ENCODE measurements at places on chromosomes 13 and 19.

DNA sequence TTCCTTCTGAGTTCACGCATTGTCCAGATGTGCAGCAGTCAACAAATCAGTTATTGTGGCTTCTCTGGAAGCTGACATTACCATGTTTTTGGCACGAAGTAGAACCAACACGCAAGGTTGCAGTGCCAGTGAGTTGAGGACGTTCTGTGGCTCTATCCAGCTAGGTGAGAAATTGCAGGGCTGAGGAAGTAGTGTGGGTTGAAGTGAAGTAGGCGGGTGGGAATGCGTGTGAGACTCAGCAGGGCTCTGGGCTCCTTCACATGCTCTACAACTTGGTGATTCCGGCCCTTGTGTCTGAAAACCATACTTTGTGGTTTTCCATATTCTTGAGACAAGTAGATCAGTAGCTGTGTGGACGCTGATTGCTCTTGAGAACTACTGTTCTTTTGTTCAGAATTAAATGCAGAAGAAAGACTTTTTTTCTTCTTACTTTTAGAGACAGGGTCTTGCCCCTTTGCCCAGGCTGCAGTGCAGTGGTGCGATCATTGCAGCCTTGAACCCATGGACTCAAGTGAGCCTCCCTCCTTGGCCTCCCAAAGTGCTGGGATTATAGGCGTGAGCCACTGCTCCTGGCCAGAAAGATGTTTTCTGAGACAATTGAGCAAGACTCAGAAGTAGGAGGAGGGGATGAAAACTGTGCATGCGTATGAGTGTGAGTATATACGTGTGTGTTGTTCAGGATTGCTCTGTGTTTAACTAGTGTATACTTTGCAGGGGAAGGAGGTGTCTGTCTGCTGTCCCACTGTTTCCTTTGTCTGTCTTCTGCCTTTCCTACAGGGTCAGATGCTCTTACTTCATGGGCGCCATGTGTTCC, 46.2 kb downstream of the GATAD2A start:
- no peak for DNase-seq

- no peak for DNase-seq
Observed at GRCh38 chr13:112851107-112852038, 117.6 kb upstream of the MCF2L start.

- no peak for DNase-seq
Observed at GRCh38 chr19:45778010-45778661, 4.2 kb downstream of the DMPK start.

DNA sequence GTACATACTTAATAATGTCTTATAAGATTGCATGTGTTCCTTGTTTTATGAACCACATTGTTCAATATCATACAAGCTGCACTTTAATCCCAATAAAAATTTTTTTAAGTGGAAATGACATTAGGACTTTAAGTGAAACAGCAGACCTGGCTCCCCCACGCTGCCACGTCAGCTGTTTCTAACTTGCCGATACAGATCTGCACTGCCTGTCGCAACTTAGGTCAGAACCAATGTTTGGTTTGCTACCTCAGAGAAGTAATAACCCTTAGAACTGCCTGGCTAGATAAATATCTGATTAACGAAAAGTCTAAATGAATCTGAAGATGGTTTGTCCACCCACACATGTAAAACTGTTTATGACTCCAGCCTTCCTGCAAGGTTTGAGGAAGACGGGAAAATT, 327.5 kb upstream of the DACH1 start:
- DNase-seq, result no peak

DNA sequence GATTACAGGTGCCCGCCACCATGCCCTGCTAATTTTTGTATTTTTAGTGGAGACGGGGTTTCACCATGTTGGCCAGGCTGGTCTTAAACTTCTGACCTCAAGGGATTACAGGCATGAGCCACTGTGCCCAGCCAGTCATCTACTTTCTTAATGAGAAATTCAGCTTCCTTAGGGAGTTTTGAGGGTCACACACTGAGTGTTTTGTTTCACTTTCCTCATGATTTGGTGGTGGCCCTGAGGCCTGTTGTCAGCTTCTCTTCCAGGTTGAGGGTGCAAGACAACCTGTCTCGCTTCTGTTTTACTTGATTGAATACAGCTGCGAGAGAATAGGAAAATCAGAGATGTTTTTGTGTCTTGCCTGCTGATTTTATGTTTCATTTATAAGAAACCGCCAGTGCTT, 9.9 kb downstream of the FRY start:
- no peak for DNase-seq

DNA sequence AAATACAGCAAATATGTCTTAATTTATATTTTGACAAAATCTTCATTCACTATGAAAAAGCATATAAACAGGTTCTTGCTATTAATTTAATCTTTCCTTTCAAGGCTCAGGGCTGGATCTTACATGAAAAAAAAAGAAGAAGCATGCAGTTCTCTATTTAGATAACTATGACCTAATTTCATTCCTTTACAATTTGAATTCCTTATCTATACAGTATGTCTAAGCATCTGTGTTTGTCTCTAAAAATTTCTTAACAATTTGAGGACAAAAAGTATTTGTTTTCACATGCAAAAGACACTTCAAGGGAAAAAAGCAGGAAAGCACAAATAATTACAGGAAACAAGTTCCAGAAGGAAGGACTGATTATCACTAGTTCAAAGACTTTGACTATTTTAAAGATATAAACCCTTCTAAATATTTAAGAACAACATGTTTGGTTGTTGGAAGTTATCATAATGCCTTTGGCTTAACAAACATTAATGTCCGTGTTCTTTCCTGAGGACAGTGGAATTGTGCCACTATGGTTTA, 157.5 kb downstream of the TBC1D4 start:
- DNase-seq, result no peak

DNA sequence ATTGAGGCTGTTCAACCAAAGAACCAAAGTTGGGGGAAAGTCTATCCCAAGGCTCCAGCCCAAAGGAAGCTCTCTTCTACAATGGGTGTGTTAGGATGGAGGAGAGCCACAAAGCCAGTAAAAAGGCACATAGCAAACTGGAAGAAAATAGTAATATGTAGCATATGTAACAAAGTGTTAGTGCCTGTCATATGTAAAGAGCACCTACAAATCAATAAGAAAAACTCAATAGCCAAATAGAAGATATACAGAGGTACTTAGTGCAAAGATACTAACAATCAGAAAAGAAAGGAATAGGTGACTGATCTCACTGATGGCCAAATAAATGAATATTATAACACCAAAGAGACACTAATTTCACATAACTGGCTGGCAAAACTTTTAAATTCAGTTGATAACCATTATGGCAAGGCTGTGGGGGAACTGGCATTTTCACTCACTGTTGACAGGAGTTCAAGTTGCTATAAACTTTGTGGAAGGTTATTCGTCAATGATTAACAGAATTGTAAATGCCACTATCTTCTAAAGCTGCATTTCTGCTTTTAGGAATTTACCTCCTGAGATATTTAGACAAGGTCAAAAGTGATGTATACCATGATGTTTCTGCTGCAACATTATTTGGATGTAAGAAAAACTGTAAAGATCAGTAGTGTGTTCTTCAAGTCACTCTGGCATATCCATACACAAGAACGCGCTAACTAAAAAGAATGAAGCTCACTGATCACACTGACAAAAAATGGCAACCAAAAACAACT, 110.8 kb downstream of the GNG7 start:
- DNase-seq, result no peak

DNA sequence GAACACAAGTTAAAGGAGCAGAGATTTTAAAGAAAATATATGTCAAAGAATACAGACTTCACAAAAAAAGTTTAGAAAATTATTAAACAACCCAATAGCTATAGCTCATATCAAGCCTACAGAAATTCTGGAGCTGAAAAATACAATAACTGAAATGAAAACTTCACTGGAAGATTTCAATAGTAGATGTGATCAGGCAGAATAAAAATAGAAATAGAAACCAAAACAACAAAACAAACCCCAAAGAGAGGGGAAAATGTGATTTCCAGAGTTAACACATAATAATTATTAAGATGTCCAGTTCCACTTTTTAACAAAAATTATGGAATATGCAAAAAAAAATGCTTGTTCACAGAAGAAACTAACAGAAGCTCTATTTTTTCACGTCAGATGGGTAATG, 23.6 kb downstream of the LRRC63 start:
- DNase-seq, result no peak

GRCh38 chr13:86714495-86714894, 915.3 kb upstream of the SLITRK6 start:
- DNase-seq, result no peak

GRCh38 chr19:38405276-38405675, 2.4 kb downstream of the FAM98C start:
- no peak for DNase-seq

- no peak for DNase-seq
Observed at GRCh38 chr13:89380101-89380500, 1708.9 kb downstream of the SLITRK5 start.

DNA sequence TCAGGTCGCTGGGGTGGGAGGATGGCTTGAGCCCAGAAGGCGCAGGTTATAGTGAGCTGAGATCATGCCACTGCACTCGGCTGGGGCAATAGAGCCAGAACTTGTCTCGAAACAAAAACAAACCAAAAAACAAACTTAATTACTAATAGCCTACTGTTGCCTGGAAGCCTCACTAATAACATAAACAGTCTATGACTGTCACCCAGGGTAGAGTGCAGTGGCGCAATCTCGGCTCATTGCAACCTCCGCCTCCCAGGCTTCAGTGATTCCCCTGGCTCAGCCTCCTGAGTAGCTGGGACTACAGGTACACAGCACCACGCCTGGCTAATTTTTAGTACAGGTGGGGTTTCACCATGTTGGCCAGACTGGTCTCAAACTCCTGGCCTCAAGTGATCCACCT, 18.0 kb downstream of the CATSPERD start:
- no peak for DNase-seq

DNA sequence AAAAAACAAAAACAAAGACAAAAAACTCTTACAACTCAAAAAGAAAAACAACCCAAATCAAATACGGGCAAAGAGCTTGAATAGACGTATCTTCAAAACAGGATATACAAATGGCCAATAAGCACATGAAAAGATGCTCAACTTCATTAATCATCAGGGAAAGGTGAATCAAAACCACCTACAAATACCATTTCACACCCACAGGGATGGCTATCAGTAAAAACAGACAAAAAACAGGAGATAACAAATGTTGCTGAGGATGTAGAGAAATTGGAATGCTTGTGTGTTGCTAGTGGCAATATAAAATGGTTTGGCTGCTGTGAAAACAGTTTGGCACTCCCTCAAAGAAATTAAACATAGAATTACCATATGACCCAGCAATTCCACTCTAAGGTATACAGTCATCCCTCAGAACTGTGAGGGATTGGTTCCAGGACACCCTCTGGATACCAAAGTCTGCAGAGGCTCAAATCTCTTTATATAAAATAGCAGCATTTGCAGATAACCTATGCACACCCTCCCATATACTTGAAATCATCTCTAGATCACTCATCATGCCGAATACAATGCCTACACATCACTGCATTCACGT, 29.7 kb downstream of the MLLT1 start:
- no peak for DNase-seq

GRCh38 chr19:3479177-3479833, 1.0 kb downstream of the SMIM24 start:
- no peak for DNase-seq

GRCh38 chr19:12965017-12965811, 4.2 kb upstream of the DAND5 start:
- peak; percentile 49 for DNase-seq

DNA sequence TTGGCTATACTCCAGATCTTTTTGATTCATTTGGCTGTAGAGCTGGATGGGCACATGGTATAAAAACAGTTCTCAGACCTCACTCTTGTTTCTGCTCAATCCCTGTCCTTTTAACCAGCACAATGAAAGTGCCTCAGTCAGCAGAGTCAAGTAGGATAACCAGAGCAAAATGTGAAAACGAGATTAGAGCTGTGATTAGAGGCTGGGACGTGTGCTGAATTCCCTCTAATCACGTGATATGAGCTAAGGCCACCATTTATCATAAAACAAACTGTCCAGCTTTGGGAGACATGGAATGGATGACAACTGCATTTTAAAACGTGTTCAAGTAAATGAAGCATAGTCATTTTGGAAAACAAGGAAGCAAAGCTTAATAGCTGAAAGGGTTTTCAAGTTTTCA, 54.1 kb downstream of the GJA3 start:
- DNase-seq, result no peak

GRCh38 chr19:16836115-16837034, 7.2 kb downstream of the SIN3B start:
- DNase-seq, result no peak

DNA sequence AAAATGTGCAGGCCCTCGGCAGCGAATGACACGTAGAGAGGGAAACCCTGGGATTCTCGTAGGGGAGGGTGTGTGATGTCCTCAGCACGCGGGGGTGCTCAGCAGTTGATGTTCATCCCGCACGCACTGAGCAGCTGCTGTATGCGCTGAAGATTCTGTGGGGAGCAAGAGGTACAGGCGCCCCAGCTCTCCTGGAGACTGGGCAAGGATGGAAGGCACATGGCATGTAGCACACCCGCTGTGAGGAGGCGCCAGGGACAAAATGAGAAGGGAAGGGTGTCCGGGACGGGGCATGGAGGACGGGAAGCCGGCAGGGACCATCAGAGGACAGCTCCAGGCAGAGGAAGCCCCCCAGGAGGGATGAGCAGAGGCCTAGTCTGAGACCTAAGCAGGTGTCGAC, 15.4 kb downstream of the ATP11A start:
- DNase-seq, result no peak

- no peak for DNase-seq
Observed at GRCh38 chr13:46995874-46996273, 99.0 kb upstream of the HTR2A start.

DNA sequence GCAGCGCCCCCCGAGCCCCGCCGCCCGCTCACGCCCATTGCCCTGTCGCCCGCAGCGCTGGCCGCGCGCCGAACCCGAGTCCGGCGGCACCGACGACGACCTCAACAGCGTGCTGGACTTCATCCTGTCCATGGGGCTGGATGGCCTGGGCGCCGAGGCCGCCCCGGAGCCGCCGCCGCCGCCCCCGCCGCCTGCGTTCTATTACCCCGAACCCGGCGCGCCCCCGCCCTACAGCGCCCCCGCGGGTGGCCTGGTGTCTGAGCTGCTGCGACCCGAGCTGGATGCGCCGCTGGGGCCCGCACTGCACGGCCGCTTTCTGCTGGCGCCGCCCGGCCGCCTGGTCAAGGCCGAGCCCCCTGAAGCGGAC, 518 bp downstream of the KLF2 start:
- DNase-seq, result no peak

DNA sequence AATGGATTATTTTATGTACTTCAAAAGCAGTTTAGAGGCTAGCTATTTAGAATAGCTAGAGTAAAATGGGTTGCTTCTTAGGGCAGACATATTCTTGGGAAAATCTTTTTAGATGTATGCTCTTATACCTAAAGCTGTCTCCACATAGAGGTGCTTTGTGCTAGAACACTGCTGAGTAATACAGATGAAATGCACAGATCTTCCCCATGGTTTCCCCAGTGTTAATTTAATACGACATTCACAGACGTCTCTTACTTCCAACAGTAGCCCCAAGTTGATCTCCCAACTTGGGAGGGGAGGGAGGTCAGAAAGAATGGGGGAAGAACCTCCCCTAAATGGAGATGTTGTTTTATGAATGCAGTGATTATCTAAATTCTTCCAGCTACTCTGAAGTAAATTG, 16.9 kb downstream of the NALCN start:
- no peak for DNase-seq

Data from thoracic aorta (tissue), 2 donors.